Naive thymus-derived CD8-positive, alpha-beta T cell (primary cell): ENCODE measurements at places on chromosomes 12 and 14. TPM values are rescaled to one million over a fixed set of nuclear protein-coding genes. Genes with fewer than 3 reads are reported as not detected.

FGF6 gene
- total RNA-seq: not detected

- no peak for DNase-seq
Measured at GRCh38 chr12:74849801-74850200, 312.2 kb downstream of the ATXN7L3B start.

GRCh38 chr12:70456953-70457352 is 90.9 kb downstream of the KCNMB4 start:
- DNase-seq: no peak

DNA sequence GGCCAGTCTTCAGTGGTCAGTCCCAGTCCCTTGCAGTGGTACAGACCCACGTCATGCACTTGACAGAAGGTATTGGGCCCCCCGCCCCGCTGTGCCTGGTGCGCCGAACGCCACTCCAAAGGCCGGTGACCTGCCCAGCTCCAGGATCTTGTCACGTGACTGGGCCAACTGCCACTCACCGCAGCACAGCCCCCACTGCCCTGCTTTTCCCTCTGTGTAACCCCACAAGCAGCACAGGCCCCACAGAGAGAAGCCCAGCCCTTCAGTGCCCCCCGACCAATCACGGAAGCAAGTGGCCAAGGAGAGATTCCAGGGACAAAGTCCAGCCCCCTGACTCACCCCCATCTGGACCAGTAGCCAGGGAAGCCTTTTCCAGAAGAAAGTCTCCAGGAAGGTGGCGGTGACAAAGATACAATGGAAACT is 498 bp downstream of the GPR132 start:
- DNase-seq: no peak

GRCh38 chr14:102020058-102020971 is 55.9 kb downstream of the DYNC1H1 start:
- DNase-seq: peak; percentile 66

GRCh38 chr14:80605536-80605935 is 336.0 kb downstream of the CEP128 start:
- DNase-seq: no peak

JDP2 gene
- 1.0 TPM for total RNA-seq

DNA sequence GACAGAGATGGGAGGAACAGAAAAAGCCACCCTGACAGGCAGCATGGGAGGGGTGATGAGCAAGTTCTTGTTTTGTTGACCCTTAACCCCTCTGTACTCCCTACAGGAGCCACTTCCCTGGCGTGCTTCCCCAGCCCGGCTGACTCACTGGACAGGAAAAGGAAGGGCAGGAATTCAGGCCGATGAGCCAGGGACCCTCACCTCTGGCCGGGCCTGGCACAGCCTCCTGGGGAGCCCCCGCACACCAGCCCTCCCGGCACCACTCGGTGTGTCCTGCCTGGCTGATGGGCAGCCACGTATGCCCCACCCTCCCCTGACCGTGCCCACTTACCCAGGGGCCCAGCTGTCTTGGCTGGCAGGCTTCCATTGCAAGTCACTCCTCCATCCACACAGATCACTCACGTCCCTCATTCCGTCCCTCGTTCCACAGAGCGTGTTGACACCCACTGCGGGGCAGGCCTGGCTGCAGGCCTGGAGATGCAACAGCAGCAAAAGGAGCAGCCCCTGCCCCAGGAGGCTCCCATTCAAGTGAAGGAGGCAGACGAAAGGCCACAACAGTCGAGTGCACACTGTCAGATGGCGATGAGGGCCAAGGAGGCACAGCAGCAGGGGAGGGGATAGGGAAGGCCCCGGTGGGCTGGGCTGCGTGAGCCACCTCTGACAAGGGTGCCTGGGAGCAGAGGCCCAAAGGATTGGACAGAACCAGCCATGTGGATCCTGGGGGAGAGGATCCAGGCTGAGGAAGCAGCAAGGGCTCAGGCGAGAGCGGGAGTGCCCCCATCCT is 19.7 kb upstream of the CD9 start:
- no peak for DNase-seq

DNA sequence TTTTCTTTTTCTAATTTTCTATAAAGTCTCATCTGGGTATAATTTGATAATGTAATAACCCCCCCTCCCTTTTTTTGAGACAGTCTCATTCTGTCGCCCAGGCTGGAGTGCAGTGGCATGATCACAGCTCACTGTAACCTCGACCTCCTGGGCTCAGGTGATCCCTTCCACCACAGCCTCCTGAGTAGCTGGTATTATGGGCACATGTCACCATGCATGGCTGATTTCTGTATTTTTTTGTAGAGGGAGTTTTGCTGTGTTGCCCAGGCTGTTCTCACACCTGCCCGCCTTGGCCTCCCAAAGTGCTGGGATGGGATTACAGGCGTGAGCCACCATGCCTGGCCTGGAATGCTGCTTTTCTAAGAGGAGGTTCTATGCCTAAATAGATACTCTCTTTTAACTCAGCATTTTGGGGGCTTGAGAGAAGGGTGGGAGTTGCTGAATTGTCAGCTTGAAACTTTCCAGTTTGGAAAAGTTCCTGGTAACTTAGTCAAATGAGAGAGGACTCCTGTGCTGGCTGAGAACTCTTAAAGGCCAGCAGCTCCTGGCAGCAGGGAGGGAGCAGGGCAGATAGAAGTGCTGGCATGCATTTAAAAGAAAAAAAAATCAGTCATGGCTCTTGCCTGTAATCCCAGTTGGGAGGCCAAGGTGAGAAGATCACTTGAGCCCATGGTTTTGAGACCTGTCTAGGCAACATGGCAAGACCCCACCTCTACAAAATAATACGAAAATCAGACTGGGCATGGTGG is 13.0 kb downstream of the NUDT4 start:
- DNase-seq: no peak

TAS2R42 gene
- total RNA-seq: not detected

- DNase-seq: peak; percentile 69
Measured at GRCh38 chr14:91173221-91173670, 59.4 kb downstream of the DGLUCY start.

GRCh38 chr12:7693793-7694192 is 1.8 kb downstream of the GDF3 start:
- DNase-seq: no peak

KRT1 gene
- not detected for total RNA-seq

DNA sequence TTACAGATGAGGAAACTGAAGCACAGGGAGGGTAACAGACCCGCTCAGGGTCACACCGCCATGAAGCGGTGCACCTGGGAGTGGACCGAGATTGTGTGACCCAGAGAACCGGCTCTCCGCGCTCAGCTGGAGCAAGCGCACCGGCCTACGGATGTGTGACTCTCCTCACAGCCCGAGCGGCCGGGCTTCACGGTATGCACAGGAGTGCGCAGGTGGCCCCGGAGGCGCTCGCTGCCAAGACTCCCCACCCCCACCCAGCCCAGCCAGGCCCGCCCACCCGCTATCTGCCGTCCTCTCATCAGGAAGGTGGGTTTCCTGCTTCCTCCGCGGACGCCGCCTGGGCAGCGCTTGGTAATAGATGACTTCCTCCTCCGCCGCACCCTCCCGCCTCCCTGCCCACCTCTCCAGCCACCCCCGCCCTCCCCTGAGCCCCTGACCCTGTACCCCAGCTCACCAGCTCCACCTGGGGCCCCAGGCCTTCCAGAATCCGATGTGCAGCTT is 110.7 kb downstream of the NCOR2 start:
- DNase-seq: peak; percentile 69

- DNase-seq: no peak
Measured at GRCh38 chr12:30878024-30878423, 48.5 kb upstream of the TSPAN11 start.

GRCh38 chr12:126425264-126425663 is 1360.0 kb downstream of the AACS start:
- DNase-seq: no peak

DNA sequence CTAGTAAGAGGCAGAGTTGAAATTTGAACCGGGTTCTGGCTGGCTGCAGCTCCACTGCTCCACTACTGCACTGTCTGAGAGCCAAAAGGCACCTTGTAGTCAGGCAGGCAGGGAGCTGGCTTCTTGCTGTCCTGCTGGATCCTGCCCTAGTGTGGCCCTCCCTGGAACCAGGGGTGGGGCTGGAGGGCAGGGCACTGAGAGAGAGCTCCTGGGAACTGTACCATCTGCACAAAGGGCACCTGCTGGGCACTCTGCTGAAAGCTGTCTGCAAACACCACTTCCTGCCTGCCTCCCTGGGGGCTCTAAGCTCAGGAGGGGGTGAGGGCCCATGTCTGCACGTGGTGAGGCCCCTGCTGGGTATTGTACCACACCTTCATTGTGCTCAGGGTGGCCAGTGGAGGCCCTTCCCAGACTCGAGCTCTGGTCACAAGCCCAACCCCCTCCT is 19.0 kb upstream of the TCL1B start:
- DNase-seq: no peak

DNA sequence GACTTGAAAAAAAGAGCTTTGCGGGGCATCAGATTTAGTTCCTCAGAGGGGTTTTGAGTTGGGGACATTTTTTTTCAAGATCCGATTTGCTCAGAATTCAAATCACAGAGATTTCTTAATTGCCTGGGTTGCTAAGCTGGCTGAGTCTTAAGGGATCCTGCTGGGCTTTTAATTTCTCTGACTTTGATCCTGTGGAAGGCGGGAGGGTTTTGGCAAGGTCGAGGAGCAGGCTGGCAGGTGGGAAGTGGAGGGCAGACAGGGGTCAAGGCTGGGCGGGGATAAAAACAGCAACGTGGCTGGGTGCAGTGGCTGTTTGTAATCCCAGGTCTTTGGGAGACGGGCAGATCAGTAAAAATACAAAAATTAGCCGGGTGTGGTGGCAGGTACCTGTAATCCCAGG is 33.5 kb upstream of the CCDC63 start:
- DNase-seq: no peak

DNA sequence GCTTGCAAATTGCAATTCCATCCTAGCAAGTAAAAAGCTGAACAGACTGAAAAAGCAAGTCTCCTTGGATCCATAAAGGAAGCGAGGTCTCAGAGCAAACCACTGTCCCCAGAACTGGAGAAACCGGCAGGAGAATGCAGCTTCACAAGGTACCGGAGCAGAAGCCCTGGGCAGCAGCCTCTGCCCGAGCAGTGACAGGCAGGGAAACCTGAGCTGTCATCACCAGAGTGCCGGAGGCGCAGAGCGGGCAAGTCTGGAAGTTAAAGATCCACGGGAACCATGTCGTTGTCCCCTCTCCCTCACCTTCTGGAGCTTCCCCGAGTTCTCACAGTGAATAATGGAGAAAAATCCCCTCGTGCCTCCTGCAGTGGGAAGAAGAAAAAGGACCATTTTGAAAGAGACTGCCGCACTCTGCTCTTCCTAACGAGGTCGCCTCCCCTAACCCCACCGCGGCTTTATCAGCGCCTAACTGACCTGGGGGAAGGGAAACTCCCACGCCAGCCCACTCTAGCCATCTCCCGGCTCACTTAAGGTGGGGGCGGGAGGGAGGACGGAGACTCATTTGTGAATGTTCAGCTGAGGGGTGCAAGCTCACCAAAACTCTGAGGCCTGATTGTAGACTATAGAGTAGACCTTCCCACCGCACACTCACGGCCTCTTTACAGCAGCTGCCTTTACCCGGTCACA is 27.8 kb downstream of the FBXL14 start:
- DNase-seq: no peak

DNA sequence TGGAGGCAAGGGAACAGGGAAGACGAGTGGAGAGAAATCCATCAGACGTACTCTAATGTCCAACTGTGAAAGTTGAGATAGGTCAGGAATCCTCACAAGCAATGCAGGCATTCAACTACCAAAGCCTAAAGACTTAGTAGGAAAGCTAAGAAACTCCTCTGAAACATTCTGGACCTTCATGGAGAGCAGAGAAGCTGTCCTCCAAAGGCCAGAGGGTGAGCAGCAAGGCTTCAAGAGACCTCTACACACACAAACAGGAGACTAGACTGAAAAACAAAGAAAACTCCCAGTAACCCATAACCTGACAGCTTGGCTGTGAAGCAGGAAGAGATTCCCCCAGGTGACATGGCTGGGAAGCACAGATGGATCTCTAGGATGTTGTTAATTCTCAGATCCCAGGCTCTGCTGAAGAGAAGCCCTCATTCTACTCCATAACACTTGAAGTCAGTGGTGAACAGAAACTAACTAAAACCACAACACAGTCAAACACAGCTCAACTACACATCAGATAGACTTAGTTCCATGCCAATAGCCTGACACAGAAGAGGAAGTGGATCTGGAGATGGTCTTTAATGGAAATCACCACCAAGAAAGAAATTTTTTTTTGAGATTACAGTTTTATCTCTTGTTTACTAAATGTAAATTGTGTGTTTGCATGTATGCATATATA is 23.2 kb upstream of the LYZ start:
- no peak for DNase-seq

WNT1 gene
- total RNA-seq: 0.52 TPM

GRCh38 chr14:37597914-37598746 is 2.7 kb downstream of the TTC6 start:
- DNase-seq: no peak

- no peak for DNase-seq
Measured at GRCh38 chr12:24012528-24012927, 63.1 kb upstream of the SOX5 start.

GRCh38 chr14:84657911-84658310 is 872.0 kb upstream of the FLRT2 start:
- no peak for DNase-seq

DNA sequence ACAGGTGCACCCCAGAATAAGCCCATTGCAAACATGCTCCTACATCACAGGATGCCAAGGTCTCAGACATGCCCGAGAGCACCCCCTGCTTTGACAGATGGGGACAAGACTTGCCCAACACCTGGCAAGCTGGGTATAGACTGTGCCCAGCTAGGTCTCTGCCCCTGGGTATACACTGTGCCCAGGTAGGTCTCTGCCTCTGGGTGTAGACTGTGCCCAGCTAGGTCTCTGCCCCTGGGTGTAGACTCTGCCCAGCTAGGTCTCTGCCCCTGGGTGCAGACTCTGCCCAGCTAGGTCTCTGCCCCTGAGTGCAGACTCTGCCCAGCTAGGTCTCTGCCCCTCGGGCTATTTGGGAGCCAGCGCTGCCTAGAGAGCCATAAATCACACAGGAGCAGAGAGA is 85.9 kb downstream of the CCDC88C start:
- no peak for DNase-seq

ADCY4 gene
- total RNA-seq: 4.7 TPM

DNA sequence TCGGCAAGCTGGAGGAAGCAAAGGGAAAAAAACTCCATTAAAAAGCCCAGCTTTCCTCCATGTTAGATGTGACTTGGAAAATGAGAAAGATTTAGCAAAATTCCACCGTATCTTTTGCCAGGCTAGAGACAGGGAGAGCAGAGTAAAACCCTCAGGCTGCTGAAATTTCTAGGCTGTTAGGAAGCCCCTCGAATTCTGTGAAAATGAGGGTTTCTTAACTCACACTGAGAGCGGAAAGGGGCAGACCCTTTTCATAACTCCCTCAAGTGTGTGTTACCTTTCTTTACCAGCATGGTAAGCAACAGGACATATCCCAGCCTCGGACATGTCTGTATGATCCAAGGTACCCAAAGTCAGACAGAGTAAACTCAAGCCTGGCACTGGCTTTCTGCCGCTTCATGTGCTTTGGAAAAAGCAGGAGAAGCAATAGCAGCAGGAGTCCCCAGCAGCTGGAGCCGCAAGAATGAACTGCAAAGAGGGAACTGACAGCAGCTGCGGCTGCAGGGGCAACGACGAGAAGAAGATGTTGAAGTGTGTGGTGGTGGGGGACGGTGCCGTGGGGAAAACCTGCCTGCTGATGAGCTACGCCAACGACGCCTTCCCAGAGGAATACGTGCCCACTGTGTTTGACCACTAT is at the start of gene RHOJ:
Gene RHOJ (plus strand): TSS at position 37 of the 637 bp plus-strand sequence. CDS start 427 bp downstream, at position 464.
- DNase-seq: no peak

GRCh38 chr14:106134886-106135285 is 608.5 kb downstream of the TMEM121 start:
- no peak for DNase-seq
